ENCODE measurements at places on chromosomes 5 and 9.

DNA sequence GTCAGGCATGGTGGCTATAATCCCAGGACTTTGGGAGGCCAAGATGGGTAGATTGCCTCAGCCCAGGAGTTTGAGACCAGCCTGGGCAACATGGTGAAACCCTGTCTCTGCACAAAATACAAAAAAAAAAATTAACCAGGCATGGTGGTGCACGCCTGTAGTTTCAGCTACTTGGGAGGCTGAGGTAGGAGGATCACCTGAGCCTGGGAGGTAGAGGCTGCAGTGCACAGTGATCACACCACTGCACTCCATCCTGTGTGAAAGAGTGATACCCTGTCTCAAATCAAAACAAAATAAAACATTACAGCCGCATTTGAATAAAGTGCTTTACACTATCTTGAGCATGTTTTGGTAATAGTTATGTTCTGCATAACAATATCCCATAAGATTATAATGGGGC, 74.0 kb downstream of the IQGAP2 start:
- DNase-seq: no peak

GRCh38 chr5:59189472-59190244, 606.8 kb downstream of the RAB3C start:
- no peak for DNase-seq

- DNase-seq: no peak
Observed at GRCh38 chr9:111412280-111412679, 71.9 kb downstream of the ECPAS start.

GRCh38 chr9:23563517-23563916, 262.5 kb downstream of the ELAVL2 start:
- no peak for DNase-seq

DNA sequence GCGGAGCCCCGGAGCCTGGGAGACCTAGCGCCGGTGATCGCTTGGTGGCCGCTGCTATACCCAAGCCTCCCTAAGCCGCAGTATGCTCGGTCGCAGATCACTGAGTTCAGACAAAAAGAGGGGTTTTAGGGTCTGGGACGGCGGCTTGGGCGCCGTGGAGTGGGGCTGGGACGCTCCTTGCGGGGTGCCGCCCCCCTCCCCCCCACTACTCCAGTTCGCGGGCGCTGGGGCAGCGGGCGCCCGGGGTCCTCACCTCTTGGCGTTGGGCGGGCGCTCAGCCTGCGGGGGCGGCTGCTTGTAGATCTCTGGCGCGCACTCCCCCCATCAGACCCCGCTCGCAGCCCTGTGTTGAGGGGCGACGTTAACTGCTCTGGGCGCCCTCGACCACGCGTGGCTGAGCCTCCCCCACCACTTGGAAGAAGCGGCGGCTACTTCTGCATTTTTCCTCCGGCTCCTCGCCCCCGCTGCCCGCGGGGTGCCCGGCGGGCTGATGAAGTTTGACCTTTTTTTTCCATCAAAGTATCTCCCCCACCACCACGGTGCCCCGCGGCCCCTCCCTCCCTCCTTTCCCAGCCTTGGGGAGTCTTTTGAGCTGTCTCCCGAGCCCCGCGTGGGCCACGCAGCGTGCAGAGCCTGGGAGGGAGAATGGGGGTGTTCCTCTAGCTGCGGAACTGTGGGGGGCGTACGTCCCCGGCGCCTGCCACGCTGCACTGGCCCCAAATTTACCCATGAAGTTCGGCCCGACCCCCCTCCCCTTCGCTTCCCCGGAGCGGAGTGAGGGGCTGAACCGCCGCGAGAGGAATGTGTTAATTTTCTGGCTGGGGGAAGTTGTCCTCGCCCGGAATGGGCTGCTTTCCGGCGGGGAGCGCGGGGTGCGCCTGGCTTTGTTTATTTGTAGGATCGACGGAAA, 1.2 kb downstream of the CXXC5 start:
- no peak for DNase-seq

DNA sequence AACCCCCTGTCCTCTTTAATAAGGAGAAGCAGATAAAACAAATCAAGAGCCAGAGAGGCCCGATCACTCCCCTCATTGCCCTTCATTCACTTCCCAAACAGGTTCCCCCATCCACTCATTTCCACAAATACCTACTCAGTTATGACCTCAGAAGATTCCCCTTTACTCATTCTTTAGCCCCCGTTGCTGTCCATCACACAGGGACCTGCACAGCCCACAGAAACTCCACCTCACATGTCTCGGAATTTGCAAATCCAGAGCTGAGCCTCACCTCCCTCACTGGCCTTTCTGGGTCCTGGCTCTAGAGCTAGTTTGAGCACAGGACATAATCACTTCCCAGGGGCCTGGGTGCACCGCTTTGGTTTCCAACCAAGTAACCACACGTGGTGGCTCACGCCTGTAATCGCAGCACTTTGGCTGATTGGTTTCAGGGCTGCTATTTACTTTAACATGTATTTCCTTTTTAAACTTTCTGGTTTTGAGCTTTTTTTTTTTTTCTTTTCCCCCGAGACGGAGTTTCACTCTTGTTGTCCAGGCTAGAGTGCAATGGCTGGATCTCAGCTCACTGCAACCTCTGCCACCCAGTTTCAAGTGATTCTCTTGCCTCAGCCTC, 17.8 kb downstream of the ATP6V0E1 start:
- no peak for DNase-seq

- DNase-seq: no peak
Observed at GRCh38 chr9:27355166-27355565, 58.2 kb upstream of the EQTN start.

GRCh38 chr5:135245521-135246499, 153.2 kb downstream of the MACROH2A1 start:
- no peak for DNase-seq

GRCh38 chr5:130476325-130476724, 572.1 kb downstream of the CHSY3 start:
- no peak for DNase-seq

GRCh38 chr5:10151656-10152055, 98.0 kb downstream of the ATPSCKMT start:
- no peak for DNase-seq

GRCh38 chr5:139306628-139307379, 13.3 kb downstream of the MATR3 start:
- DNase-seq: no peak

- DNase-seq: no peak
Observed at GRCh38 chr9:14308853-14309145, 5.1 kb downstream of the NFIB start.

Measured in NCI-H2081 (cell line).